Epithelial cell of proximal tubule (primary cell): ENCODE measurements at places on chromosomes 1 and 21. TPM values are rescaled to one million over a fixed set of nuclear protein-coding genes. Genes with fewer than 3 reads are reported as not detected.

- DNase-seq, result no peak
Measured at GRCh38 chr1:9271861-9272595, 20.7 kb upstream of the SPSB1 start.

Gene FAM72C
- 2.7 and 6.2 TPM in 2 replicates for total RNA-seq

DNA sequence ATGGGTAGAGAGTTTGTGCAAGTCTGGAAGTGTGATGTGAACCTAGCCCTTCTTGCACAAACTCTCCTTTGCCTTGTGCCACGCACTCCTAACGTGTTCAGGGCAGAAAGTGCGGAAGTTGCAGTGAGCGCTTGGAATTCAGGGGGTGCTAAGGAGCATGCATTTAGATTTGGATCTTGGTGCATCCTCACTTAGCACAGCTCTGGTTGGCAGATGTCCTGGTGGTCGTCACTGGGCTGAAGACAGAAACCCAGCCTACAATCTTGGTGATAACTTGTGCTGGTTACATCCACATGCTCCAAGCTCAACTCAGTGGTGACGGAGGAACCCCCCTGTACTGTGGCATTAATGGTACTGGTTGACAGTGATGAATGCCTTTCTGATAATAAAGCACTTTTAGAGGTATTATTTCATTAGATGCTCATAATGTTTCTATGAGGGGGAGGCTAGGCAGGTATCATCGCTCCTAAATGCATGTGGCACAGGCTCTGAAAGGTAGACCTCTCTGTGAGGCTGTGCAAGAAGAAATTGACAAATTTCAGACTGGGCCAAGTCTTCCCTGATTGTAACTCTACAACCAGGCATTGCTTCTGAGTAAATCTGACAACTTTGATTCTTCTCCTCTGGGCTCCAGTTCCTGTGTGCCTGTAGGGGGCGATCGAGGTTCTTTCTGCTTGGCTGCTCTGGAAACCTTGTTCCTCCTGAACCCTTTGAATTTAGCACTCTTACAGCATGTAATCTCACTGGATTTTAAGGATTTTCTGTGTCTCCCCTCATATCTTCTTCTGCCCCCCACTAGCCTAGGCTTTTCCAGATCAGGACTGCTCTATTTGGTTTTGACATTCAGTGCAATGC, 40.6 kb downstream of the MAPKAPK2 start:
- DNase-seq, result no peak

GRCh38 chr1:47841356-47841755, 155.8 kb downstream of the TRABD2B start:
- no peak for DNase-seq

DNA sequence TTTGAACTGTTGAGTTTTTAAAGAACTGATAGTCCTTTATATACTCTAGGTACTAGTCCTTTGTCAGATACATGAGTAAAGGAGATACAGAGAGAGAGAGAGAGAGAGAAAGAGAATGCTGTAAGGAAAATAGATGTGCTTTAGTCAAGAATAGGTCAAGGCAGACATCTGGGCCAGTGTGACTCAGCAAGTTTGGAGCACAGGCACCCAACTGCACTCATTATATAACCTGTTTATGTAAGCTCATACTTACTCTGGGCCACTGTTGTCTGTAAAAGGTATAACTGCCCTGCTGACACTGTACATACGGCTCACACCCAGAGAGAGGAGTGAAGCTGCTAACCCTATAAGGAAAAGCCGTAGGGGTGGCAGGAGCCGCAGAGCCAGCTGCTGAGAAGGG, 32.2 kb upstream of the AKT3 start:
- no peak for DNase-seq

DNA sequence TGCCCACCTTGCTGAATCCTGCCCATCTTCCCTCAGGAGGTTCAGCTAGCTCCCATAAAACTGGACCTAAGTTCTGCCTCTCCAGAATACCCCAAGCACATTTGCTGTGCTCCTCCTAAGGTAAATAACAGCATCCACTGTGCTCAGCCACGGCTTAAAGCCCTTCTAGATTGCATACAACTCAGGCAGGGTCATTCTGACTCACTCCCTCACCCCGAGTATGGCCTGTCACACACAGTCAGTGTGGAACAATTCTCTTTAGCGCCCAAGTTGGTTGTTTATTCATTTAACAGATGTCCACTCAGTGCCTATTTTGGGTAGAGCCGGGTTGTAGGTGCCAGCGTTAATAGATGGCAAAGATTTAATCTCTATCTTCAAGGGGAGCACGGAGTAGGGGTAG, 147.5 kb upstream of the EDN2 start:
- no peak for DNase-seq

Gene ACTL8
- not detected in 2 replicates for total RNA-seq

Gene VANGL2
- 5.6 and 7.2 TPM in 2 replicates for total RNA-seq

- no peak for DNase-seq
Measured at GRCh38 chr1:10734962-10735544, 61.4 kb downstream of the CASZ1 start.

DNA sequence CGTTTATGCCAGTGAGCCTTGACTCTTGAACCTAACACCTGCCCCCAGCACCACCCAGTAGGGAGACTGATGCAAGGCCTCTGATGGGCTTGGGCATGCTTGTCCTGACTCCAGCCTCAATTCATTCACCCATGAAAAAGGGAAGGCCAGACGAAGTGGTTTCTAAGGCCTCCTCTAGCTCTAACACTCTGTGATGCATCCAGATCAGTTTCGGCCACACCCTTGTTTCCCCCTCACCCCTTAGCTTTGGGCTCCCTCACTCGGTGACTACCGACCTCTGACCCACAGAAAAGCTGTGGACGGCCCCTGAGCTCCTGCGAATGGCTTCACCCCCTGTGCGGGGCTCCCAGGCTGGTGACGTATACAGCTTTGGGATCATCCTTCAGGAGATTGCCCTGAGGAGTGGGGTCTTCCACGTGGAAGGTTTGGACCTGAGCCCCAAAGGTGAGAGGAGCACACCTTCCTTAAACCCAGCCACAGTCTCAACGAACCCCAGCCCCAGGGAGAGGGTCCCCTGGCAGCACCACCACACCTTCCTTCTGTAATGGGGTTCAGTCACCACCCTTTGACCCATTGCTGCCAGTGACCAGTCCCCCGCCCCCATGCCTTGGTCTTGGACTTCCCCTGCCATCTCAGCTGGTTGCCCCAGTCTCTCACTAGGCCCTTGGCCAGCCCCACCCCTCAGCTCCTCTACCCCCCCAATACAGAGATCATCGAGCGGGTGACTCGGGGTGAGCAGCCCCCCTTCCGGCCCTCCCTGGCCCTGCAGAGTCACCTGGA, 9.0 kb downstream of the NPR1 start:
- no peak for DNase-seq

DNA sequence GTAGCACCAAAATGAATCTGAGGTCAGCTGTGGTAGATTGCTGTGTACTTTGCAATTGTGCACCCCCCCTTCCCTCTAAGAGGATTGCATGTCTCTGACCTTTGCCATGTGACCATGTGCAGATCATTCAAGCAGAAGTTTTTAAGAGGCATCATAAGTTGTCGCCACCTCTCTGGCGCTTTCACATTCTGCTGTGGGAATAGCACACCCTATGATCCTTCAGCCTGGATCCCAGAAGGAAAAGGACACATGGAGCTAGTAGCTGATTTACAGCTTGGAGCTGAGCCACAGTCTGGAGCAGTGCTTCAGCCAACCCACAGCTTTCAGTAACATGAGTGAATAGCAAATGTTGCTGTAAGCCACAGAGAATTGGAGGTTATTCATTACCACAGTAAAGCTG, 158.5 kb downstream of the TSEN15 start:
- peak; percentile 97 for DNase-seq

- no peak for DNase-seq
Measured at GRCh38 chr1:12618965-12619791, 1.2 kb upstream of the DHRS3 start.

Gene CELA3B
- total RNA-seq, result not detected in 2 replicates

DNA sequence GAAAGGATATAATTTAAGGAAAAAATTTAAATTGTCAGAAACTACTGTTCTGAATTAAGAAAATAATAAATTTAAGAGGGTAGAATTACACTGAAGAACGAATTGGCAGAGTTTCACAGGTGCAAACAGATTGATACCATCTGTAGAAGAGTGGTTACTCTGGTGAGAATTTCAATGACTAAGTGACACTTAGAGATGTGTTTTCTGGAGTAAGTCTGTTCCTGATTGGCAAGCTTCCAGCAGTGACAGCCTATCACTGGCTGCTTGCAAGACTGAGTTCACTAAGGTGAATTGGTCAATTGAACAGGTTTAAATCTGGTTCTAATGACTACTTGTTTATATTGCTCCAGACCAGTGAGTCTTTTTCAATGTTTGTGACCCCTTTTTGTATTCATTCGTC, 838.2 kb upstream of the RGS18 start:
- no peak for DNase-seq

Gene OR2G6
- not detected in 2 replicates for total RNA-seq

DNA sequence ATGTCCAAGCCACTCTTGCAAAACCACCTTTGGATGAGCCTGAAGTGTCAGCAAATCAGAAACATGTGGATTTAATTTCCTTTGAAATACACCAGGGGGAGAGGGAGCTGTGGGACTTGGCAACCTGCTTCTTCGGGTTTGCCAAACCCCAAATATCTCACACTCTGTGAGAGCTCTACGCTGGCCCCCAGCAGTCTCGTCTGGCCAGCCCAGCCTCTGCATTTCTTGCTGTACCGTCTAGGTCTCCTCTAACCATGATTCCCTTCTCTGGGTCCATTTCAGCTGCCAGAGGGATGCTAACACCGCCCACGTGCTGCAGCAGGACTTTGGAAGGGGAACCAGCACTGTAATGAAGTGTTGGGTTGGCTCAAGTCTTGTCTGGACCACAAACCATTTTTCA, 114.6 kb downstream of the MRPS6 start:
- no peak for DNase-seq

- no peak for DNase-seq
Measured at GRCh38 chr1:25872713-25873112, 2.8 kb downstream of the PAQR7 start.

Gene CRP
- not detected in 2 replicates for total RNA-seq
